ENCODE measurements at places on chromosomes 4 and X. TPM values are rescaled to one million over a fixed set of nuclear protein-coding genes. Genes with fewer than 3 reads are reported as not detected.

Gene NOX1
- not detected for total RNA-seq

Gene CENPC
- 10.7 TPM for total RNA-seq

Gene UBE2D3
- total RNA-seq: 235 TPM

Gene FGF5
- 0.50 TPM for total RNA-seq

Gene SRPX
- 1.2 TPM for total RNA-seq

Gene CT45A5
- not detected for total RNA-seq

Gene UGT8
- total RNA-seq: 23.1 TPM

Gene SORCS2
- total RNA-seq: not detected

Gene ARMCX1
- 0.92 TPM for total RNA-seq

Gene DOCK11
- total RNA-seq: 1.4 TPM

Gene FAM47E
- 0.57 TPM for total RNA-seq

Gene TEC
- total RNA-seq: 5.4 TPM

Gene TMEM131L
- total RNA-seq: 8.8 TPM

Gene ARSD
- 42.0 TPM for total RNA-seq

Gene GNRHR
- total RNA-seq: not detected

Data from Calu3 (cell line).